Stimulated activated CD8-positive, alpha-beta memory T cell treated with anti-CD3 and anti-CD28 coated beads, Interleukin-4, amount 100 ng/mL, for 4 hours (primary cell): ENCODE measurements at places on chromosomes 2 and 18.
A peak's percentile ranks its signal among the peaks of the same experiment; 100 is the strongest.

DNA sequence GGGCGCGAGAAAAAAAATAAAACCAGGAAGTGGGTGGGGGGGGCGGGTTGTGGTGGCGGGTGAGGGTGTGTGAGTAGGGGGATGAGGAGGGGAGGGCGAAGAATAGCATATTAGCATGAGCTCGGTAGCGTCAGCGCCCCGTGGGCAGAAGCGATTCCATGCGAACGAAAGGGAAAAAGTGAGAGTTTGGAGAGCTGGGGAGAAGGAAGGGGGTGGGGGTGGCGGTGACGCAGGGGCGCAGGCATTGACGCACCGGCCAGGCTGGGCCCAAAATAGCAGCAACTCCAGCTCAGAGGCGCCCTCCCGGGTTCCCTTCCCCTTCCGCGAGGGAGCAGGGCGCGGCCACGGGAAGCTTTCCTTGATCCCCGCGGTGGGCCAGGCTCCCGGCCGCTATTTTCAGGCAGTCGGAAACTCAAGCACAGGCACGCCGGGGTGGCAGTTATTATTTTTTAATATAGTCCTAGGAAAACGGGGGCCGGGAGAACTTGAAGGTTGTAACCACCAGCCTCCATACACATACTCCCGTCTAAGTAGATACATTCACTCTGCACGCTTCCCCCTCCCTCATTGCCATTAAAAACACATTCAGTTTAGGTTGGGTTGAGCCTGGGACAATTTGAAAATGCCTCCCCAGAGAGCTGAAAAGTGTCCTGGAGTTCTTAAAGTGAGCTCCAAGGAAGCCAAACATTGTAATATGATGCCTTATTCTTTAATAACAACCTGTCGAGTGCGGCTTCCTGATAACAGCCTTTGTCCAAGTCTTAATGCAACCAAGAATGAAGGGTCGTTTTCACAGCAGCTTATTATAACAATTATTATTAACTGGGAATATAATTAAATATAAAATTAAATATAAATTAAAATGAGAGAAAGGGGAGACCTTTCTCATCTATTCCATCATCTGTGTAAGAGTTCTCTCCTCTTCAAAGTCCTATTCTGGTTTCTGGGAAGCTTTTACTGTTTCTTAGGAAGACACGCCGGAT, 2.3 kb upstream of the NR4A2 start:
- DNase-seq, result peak; percentile 77

DNA sequence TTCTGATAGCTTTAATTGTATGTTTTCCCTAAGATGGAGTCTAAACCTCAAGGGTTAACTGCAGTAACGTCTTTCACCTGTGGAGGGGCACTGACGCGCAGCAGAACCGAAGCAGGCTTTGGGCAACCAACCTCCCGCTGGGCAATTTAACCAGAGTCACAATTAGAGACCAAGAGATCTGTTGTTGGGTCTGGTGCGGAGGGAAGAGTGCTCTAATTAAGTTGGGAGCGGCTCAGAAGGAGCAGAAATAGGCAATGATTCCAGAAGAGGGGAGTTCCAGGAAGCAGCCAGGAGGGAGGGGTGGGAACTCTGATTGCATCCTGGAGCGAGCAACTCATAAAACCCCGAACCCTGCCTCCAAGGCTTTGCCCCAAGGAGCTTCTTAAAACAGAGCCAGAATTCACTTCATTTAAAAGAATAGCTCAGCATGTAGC, 245.8 kb downstream of the PAX3 start:
- DNase-seq, result no peak

DNA sequence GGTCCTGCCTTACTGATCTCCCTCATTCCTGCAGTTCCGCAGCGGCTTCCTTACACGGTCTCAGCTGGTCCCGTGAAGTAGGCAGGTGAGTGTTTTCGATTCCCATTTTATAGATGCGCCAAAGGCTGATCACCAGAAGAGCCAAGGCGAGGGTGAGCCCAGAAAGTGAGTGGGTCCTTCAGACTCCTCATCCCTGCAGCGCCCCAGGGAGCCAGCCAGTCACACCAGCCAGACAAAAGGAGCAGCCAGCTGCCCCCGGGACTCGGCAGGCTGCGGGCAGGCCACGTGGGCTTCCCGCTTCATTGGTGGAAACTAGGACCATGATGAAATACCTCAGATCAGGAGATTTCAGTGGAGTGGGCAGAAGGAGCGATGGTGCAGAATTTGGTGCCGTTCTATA, 85.9 kb downstream of the SMAD7 start:
- no peak for DNase-seq

DNA sequence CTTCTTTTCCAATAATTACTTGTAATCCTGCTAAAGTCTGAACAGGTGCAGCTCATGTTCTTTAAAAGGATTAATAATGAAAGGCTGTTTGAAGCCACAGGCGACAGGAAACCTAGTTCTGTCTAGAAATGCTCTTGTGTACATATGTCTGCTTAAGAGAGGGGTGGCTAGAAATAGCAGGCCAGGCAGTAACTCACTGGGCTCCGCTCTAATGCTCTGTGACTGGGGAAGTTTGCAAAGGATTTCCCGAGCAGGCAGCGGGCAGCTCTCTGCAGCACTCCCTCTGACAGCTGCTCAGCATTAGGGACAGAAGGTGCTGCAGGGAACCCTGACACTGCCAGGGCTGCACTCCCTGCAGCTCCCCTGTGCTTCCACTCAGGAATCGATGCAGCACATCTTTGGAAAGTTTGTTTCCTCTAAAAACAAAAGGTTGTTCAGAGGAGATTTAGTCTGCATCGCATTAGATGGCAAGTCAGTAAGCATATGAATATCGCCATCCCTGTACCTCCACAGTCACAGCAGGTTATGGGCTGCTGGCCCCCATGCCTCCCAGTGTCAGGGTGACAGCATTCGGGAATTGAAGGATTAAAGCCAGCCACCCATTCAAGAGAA, 33.1 kb upstream of the TTC39C start:
- DNase-seq, result no peak

GRCh38 chr2:145379934-145380333, 860.0 kb upstream of the ZEB2 start:
- DNase-seq, result no peak

DNA sequence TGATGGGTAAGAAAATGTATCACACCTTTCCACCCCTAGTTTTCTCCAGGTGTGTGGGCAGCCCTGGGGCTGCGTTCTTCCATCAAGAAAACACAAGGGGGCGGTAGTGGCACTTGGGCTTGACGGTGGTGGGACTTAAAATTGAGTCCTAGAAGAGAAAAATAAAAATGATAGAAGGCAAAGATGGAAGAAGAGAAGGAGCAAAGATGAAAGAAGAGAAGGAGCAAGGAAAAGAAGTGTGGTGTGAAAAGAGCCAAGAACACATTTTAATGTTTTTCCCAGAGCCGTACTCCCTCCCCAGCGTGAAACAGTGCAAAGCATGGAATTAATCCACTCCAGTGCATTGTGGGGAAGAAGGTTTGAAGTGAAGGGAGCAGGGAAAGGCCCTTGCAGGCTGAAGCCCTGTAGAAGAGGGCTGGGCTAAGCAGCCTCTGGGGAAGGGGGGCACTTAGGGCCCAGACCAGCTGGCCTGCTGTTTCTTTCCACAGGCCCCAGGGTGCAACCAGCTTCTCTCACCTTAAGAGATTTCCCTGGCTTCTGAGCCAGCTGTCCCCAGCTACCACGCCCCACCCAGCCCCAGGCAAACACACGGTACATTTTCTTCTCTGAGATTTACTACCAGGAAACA, 256.8 kb downstream of the RNF152 start:
- DNase-seq, result no peak

DNA sequence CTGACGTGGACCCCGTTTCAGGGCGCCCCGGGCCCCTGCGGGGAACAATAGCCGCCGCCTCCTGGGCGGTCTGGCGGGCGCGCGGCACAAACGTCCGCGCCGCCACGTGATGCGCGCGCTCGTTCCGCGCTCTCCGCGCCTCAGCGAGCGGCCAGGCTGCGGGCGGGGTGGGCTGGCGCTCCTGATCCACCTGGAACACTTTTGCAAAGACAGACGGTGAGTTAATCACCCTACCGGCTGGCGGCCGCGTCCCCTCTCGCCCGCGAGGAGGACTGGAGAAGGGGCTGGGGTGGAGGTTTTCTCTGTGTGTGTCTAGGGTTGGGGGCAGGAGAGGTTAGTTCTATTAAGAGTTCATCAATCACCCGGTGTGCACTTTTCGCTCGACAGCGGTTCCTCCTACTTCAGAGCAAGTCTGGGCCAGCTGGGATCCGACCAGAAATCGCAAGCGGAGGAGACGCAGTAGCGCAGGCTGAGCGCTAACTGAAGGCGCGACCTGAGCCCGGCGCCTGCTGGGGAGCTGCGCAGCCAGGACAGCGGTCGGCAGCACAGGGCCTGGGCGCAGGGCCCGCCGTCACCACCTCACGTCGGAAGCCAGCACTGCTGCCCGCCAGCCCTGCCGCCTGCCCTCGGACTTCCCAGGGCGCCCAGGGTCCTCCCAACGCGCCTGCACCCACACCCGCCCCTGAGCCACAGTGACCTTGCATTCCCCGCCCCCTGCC, 10.3 kb upstream of the HOXD1 start:
- DNase-seq, result no peak

DNA sequence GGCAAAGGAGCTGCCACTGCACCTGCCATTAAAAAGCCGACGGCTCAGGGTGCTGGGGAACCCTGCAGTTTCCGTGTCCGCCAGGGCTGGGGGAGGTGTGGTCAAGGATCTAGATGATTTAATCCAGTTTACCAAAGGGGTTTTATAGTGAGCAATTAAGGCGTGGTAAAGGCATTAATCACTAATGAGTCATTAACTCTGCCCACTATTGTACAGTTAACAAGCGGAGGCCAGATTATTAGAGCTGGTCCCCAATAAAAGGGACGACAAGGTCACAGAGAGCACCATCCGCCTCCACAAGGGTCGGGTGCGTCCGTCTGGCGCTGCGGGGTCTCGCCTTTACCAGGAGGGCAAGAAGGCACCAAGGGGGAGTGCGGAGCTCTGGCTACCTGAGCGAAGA, 9.6 kb downstream of the RAX start:
- no peak for DNase-seq

- DNase-seq, result no peak
Measured at GRCh38 chr18:23541349-23542093, 38.2 kb downstream of the RMC1 start.

- no peak for DNase-seq
Measured at GRCh38 chr2:1739961-1740715, 4.2 kb downstream of the PXDN start.

GRCh38 chr2:24125956-24126355, 2.7 kb downstream of the FAM228B start:
- DNase-seq, result no peak

GRCh38 chr2:165017966-165018596, 62.8 kb upstream of the SLC38A11 start:
- DNase-seq, result no peak

- DNase-seq, result no peak
Measured at GRCh38 chr2:174331595-174332216, 3.0 kb upstream of the SP9 start.

DNA sequence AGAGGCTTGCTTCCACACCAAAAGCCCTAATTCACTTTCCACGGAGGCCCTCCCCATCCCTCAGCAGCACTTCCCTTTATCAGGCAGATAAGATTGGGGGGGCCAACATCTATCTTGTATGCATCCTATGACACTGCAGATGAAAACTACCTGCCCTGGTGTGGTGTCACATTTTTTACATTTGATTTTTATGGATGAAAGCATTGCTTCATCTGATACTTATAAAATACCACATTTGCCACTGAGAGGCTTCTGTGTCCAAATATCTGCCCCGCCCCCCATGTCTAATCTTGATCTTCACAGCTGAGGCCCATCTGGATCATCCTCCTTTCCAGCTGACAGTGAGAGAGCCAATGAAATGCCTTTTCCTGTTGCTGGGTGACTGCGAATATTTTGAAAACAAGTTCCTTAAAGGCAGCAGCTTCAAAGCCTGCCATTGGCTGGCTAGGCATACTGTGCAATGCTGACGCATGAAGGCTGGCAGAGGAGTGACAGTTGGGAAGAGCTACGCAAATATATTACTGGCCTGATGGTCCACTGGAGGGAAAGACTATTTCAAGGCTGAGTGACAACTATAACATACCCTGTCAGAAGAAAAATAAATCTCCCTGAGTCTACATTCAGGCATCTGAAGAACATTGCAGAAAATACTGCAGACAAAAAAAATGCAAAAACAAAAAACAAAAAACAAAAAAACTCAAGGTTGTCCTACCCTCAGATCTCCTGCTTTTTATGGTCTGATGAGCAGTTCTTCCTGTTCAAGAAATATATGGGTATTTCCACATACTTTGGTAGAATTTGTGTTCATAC, 318.7 kb downstream of the PDE11A start:
- no peak for DNase-seq
